Osteocyte (in vitro differentiated cells): ENCODE measurements at places on chromosomes 7 and 10. TPM values are rescaled to one million over a fixed set of nuclear protein-coding genes. Genes with fewer than 3 reads are reported as not detected.

The FAM25A gene
- not detected in 2 replicates for total RNA-seq

The AKR1C4 gene
- total RNA-seq = not detected in 2 replicates

DNA sequence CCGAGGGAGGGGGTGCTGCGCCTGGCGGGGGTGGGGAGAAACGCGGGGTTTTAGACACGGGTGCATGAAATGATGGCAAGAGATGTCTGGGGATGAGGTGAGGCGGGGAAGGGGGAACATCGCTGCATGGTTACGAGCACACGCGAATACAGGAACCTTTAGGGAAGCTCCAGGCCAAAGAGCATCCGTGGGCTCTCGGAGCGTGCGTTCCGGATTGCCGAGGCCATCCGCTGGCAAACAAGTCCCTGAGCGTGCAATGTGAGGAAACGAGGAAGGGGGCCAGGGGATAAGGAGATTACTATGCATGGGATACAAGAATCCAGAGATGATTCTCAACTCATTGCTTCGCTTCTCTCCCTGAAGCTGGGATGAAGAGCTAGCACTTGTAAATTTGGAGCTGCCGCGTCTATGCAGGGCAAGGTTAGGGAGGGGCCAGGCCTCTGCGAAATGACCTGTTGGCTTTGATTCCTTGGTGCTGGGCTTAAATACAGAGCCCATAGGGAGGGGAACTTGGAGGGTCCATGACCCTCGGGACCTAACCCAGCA, 520 bp upstream of the WNT2 start:
- H3K27ac ChIP-seq = peak overlapping the region; percentile 81
- DNase-seq = no peak
- H3K4me1 ChIP-seq = peaks cover 40% of the 10 kb centered on the region
- H3K4me3 ChIP-seq = peak overlapping the region; percentile 85

DNA sequence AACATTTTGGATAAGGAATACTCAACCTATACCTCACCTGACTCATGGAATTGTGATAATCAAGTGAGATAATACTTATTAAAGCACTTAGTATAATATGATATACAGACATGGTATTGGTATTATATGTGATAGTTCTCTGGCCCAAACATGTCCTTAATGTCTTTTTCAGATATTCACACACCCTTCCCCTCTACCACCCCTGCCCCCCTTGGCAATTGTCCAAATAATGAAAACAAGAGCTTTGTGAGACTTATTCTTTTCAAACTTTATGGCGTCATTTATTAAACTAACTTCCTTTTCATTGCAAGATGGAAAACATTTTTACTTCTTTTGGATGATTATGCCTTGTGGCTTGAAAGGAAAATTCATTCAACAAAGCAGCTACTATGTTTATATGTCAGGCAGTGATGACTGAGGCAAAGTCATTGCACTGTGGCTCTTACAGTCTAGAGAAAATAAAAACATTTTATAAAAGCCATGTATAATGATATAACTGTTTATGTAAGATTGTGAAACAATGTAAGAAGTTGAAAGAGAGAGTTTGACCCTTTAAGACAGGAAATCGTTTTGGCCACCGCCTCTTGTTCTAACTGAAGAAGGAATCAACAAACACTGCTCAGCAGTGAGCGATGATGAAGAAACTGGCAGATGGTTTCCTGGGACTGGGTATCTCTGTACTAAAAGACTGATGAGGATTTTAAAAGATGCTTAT, 27.4 kb downstream of the MINPP1 start:
- peaks cover 13% of the 10 kb centered on the region for H3K4me1 ChIP-seq
- H3K27ac ChIP-seq = peak overlapping the region; percentile 13
- no peak overlapping the region for H3K4me3 ChIP-seq
- H3K27me3 ChIP-seq = no peaks in the 10 kb centered on the region
- peaks cover 38% of the 10 kb centered on the region for H3K36me3 ChIP-seq

- peaks cover 44% of the 10 kb centered on the region for H3K27me3 ChIP-seq
- H3K4me1 ChIP-seq = peaks cover 3% of the 10 kb centered on the region
- H3K4me3 ChIP-seq = no peak overlapping the region
- no peak for DNase-seq
- H3K36me3 ChIP-seq = no peaks in the 10 kb centered on the region
Measured at GRCh38 chr7:35533902-35534301, 161.0 kb downstream of the HERPUD2 start.
